Fibroblast of the aortic adventitia (primary cell): ENCODE measurements at places on chromosomes 12 and 14. TPM values are rescaled to one million over a fixed set of nuclear protein-coding genes. Genes with fewer than 3 reads are reported as not detected.

DNA sequence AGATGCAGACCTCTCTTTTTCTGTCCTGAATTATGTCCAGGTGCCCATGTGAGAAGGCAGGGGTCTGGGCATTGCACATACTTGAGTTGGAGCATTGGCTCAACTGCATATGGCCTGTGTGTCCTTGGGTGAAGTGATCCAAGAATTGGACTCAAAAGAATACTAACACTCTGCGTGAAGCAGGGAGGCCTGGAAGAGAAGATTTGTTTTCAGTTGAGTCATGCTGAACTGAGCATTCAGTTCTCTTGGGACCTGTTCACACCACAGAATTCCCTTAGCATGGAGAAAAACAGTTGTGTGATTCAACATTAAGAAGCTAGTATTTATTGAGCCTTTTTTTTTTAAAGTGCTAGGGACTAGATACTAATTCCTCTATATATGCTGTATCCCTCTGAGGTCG lies 164.7 kb upstream of the TBX3 start:
- DNase-seq, result peak; percentile 96

GRCh38 chr14:49051328-49052060 lies 534.7 kb downstream of the RPS29 start:
- no peak for DNase-seq

The ZBTB42 gene
- total RNA-seq, result 2.5 and 5.0 TPM in 2 replicates

GRCh38 chr12:7374423-7375144 lies 69.4 kb downstream of the CD163L1 start:
- peak; percentile 17 for DNase-seq

GRCh38 chr12:124232654-124232987 lies 62.3 kb upstream of the RFLNA start:
- no peak for DNase-seq

DNA sequence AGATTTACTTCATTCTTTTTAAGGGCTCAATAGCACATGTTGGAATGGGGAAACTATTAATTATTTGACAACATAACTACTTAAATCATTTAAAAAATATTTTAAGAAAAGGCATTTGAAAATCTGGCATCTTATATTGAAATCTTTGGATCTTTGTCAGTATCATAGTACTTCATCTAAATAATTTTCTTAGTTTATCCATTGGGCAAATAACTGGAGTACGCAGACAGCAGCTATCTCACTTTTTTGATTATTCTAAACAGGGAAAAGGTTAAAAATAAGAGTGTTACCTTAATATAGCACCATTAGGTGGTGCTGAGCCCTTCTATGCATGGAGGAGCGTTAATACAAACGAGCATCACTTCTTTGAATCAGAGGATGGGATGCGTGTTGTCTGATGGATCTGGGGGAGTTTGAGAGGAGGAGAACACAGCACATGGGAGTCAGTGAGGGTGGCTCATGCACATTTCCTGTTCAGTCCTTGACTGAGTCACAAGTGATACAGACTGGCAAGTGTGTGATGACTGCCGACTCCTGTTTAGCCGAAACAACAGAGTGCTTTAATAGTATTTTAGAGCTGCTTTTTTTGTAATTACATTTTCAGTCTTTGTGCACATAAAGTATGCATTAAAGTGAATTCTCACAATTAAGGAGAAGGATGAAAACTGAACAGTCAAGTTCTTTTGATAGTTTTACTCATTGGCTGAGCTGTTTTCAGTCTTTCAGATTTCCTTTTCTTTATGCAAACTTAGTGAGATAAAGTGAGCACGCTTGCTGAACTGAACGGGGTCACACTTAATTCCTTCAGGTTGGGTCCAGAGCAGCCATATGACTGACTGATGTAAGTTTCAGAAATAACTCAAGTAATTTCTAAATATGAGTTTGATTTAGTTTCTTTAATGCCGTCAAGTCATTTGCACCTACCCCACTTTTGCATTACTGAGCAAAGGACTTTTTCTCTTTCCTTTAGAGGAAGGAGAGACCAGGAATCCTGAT lies 92.7 kb downstream of the DIP2B start:
- peak; percentile 77 for DNase-seq

DNA sequence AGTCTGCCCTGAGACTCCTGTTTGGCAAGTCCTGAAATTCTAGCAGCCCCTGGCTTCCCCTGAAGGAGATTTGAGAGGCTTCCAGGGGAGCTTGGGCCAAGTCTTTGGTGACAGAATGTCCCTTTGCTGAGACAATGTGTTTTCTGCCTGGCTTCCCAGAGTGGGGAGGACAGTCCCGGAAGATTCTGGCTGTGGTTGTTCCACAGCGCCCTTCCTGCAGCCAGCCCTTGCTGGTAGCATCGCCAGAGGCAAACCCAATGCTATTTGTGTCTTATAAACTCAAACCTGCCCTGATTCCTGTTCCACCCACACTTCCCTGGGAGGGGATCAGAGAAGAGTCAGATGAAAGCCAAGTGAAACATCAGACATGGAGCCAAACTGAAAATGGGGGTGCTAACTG lies 56.4 kb upstream of the OAS1 start:
- no peak for DNase-seq

DNA sequence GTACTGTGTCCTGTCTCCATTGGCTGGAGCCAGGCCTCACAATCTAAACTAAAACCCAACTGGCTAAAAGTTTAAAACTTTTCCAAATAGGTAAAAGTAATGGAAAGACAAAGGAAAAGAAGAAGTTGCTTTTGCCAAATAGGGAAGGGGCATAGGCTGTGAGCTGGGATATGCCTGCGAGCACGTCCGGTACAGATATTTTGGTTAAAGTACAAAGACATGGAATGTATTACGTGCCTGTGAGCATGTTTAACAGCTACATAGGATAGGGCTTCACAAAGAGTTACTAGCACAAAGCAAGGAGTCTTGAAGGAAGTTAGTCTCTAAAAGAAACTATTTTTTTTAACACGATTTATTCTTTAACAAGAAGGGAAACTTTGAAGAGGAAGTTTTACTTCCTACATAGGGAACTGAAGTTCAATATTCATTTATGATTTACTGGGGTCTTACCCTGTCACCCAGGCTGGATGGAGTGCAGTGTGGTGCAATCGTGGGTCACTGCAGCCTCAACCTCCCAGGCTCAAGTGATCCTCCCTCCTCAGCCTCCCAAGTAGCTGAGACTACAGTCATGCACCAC lies 41.9 kb upstream of the INF2 start:
- DNase-seq, result no peak

The TMTC2 gene
- total RNA-seq, result 21.1 and 83.6 TPM in 2 replicates

The ITGB7 gene
- total RNA-seq, result 0.54 TPM in 1 of 2 replicates, not detected in the other

GRCh38 chr14:98144964-98145363 lies 1127.0 kb downstream of the BCL11B start:
- DNase-seq, result no peak

DNA sequence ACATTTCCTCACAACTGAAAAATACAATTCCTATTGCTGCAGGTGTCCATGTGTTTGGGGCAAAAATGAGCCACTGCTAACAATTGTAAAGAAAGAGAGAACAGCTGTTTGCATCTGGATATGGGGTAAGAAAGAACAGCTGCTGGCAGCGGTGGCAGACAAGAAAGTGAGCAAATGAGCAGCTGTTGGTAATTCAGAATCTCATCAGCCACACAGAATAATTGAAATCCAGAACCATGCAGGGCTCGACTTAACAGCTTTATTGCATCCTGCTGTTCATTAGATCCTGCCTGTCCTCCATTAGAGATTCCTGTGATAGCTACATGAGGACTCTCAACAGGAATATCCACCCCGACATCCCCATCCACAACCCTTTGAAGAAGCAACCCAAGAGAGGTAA lies 62.5 kb upstream of the TSPAN8 start:
- no peak for DNase-seq

DNA sequence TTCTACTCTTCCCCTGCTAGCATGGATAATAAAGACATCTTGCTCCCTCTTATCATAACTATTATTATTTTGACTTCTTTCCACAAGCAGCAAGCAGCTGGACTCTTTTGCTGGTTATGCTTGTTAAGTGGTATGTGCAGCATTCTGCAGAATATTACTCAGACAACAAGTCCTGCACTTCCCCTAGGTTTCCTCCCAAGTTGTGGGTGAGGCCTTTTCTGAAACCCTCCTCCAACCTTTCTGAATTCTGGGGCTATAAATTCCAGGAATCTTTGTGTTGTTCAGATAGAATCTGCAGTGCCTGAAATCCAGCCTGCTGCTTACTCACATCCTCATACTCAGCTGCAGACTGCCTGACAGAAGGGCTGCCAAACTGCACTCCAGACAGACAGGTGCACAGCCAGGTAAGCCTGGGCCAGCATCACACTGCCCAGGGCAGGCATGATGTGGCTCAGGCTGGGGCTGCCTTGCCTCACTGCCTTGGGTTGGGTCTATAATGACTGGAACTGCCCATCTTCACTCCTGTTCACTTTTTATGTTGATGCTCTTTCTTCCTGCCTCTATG lies 6.2 kb upstream of the DHRS2 start:
- DNase-seq, result peak; percentile 36

DNA sequence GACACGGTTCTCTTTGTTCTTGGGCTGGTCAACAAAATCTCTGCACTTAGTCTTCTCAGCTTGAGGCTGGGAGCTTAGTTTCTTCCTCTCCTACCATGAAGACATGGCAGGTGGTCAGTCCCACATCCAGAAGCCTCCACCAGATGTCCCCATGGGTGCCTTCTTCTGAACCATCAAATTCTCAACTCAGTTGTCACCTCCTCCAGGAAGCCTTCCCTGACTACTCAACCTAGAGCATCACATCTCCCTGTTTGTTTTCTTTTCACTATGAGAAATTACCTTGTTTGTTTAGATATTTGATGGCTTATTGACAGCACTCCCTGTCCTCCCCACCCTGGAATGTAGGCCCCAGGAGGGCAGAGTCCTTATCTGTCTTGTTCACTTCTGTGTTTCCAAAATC lies 84.4 kb downstream of the TBX5 start:
- no peak for DNase-seq

DNA sequence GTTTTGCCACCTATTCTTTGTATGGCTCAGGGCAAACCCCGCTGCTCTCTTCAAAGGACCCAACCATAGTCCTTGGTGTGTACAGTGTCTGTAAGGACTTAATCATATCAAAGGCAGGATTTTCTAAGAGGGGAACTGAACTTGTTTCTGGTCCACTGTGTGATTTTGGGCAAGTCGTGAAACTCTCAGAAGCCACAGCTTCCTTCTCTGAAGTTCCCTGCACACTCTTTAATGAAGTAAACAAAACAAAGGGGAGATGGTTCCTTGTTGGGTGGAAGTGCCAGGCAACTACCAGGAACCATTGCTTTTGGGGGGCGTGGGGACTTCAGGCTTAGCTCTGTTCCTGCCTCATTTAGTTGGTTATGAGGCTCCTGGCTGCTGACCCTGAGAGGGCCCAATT lies 152.4 kb downstream of the VRK1 start:
- DNase-seq, result no peak

- no peak for DNase-seq
Measured at GRCh38 chr12:87922736-87923135, 106.5 kb downstream of the C12orf50 start.

GRCh38 chr14:57078054-57078453 lies 190.7 kb downstream of the EXOC5 start:
- no peak for DNase-seq

The TESPA1 gene
- total RNA-seq, result not detected in 2 replicates

DNA sequence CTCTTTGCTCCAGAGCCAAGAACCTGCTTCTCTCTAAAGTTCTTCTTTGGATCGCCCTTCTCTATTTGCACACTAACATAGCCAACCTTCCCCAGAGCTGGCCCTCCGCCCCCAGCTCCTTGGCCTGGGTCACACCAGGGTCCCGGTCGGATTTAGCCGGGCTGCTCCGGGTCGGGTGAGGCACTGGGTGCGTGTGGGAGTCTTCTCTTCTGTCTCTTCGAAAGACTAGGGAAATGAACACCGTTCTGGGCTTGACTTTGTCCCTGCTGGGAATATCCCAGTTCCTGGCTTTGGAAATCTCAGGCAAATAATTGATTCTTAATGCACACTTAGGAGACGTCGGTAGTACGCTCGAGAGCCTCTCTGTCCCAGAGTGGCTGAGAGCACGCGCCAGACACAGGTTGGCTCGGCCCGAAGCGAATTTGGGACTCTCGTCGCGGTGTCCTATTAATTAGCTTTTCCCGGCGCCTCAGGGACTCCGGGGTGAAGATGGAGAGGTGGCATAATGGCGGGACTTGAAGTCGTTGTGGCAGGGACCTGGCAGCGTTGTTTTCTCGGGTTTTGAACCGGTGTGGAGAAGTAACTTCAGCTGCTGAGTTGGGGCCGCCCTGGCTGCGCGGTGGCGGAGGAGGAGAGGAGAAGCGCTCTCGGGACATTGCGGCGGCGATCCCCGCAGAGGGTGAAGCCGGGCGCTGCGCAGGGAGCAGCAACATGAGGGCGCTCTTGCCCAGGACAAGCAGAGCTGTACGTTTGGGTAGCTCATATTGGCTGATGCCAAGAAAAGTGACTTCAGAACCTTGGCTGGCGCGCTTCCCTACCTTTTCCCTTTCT lies 7.5 kb downstream of the FOXG1 start:
- peak; percentile 64 for DNase-seq

The SLC4A8 gene
- 4.7 and 8.4 TPM in 2 replicates for total RNA-seq

DNA sequence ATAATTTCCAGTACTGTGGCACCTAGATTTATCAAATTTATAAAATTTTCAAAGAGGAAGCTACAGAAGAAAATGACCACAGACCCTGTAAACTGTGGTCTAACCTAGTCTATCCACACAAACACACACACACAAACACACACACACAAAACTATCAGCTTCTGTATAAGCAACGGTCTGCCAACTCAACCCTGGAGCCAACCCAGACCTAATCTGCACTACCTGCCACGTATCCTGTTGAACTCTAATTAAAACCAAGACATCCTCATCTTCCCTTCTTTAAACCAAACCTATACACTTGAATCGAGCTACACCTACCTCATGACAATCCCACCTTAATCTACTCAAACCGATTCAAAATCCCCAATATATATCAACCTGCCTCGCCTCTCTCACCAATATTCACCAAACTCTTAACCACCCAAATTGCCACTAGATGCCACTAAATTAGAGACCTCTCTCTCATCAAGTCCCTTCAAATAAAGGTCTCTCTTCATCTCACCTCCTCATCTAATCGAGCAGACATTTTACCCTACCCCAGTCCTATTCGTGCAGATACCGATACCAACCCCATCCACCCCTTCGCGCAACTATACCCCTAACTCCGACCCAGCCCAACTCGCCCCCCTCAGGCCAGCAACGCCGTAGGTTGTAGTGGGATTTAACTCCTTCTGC lies 808 bp downstream of the ACIN1 start:
- DNase-seq, result no peak
